Activated T-cell treated with anti-CD3 and anti-CD28 coated beads, Interleukin-2, amount 50 U/mL, for 72 hours (primary cell): ENCODE measurements at places on chromosomes 2 and 18. TPM values are rescaled to one million over a fixed set of nuclear protein-coding genes. Genes with fewer than 3 reads are reported as not detected.

DNA sequence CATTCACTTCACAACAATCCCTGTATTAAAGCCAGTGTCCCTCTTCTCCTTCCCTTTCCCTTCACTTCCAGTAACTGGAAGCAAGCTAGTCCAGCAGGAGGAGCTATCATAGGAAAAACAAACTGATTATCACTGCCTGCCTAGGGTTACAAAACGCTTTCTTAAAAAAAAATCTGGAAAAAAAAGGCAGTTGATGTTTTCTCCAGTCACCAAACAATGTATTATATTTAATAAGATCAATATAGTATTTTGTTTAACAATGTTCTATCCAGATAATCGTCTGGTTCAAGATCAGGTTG is 78.8 kb upstream of the ITGB6 start:
- H3K27me3 ChIP-seq, result no peaks in the 10 kb centered on the region
- no peak overlapping the region for H3K4me3 ChIP-seq
- no peak for DNase-seq
- H3K27ac ChIP-seq, result no peak overlapping the region
- H3K4me1 ChIP-seq, result peaks cover 26% of the 10 kb centered on the region

DNA sequence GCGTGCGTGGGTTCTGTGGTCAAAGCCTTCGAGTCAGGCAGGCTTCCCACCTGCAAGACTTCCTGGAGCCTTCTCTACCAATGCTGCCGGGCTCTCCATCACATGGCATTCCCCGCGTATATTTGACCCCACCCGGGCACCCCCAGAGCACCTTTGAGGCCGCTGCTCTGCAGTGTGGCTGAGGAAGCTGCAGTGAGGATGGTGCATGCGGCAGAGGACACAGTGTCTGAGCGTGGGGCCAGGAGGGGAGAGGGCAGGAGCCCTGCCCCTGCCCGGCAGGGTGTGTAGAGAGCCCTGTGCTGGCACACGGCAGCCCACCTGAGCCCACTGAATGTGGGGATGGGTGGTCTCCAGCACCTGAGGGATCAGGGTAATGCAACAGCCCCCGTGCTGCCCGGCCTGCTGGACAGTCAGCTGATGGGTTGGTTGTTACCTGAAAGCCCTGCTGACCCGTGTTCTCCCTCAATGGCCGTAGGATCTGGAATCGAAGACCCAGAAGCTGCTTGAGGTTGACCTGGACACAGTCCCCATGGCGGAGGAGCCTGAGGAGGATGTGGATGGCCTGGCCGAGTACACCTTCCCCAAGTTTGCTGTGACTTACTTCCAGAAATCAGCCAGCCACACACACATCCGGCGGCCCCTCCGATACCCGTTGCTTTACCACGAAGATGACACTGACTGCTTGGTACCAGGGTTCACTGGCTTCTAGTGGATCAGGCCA is 36.8 kb upstream of the GPR17 start:
- no peak overlapping the region for H3K27ac ChIP-seq
- peaks cover 3% of the 10 kb centered on the region for H3K36me3 ChIP-seq
- DNase-seq, result no peak
- no peak overlapping the region for H3K4me3 ChIP-seq
- no peaks in the 10 kb centered on the region for H3K4me1 ChIP-seq

- H3K4me3 ChIP-seq, result no peak overlapping the region
- no peak overlapping the region for H3K27ac ChIP-seq
- H3K4me1 ChIP-seq, result no peaks in the 10 kb centered on the region
- no peaks in the 10 kb centered on the region for H3K36me3 ChIP-seq
Measured at GRCh38 chr2:78876316-78876688, 149.2 kb upstream of the REG3G start.

GRCh38 chr18:13254971-13255927 is 36.7 kb downstream of the LDLRAD4 start:
- peaks cover 6% of the 10 kb centered on the region for H3K4me1 ChIP-seq
- DNase-seq, result no peak
- H3K27me3 ChIP-seq, result no peaks in the 10 kb centered on the region

DNA sequence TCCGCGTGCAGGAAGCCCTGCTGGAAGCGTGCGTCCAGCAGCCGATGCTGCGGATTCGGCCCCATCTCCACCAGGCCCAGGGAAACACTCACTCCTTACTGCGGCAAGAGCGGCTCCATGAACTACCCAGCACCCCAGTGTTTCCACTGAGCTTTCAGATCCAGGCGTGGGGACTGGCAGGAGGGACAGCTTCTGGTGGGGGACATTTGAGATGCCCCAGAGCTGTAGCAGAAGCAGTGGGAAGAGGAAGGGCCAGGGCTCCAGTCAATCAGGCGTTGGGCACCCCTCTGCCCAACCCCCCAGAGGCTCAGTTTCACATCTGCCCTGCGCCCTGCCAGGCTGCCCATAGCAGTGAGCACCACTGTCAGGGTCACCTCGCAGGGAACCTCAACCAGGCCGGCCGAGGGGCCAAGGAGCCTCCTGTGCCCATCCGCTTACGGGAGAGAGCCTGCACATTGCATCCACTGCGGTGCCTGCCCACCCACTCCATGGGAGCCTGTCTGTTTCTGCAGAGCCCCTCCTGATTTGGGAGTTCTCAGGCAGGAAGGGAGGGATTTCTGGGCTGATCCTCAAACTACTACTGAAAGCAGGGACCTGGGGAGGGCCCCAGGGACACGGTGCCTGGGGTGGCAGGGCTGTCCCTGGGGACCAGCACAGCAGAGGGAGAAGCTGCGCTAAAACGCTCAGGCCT is 4.6 kb downstream of the AGXT start:
- H3K4me1 ChIP-seq, result no peaks in the 10 kb centered on the region
- no peak for DNase-seq

DNA sequence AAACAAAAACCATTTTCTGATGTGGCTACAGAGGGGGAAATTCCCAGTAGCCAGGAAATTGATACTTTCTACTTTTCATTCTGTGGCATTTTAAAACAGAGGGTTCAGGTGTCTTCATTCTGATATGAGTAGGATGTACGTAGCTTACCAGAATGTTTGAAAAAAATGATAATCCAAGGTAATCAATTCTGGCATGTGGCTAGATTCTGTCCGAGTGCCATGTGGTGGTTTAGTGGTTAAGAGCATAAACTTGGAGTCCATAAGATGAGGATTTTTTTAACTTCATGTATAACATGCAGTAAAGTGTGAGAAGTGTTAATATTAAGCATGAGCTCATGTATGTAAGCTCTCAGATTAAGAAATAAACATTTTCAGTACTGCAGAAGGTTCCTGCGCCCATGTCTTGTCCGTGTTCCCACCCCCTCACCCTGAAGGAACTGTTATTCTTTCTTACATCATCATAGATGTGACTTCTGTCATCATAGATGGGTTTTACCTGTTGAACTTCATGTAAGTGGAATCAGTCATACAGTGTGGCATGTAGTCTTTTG is 4.5 kb downstream of the B3GNT2 start:
- peaks cover 18% of the 10 kb centered on the region for H3K36me3 ChIP-seq
- peaks cover 73% of the 10 kb centered on the region for H3K4me1 ChIP-seq
- H3K27me3 ChIP-seq, result no peaks in the 10 kb centered on the region
- DNase-seq, result peak; percentile 34

- DNase-seq, result no peak
- H3K27me3 ChIP-seq, result peaks cover 8% of the 10 kb centered on the region
- no peak overlapping the region for H3K27ac ChIP-seq
- no peaks in the 10 kb centered on the region for H3K36me3 ChIP-seq
Measured at GRCh38 chr2:6531304-6531703, 334.4 kb downstream of the CMPK2 start.

DNA sequence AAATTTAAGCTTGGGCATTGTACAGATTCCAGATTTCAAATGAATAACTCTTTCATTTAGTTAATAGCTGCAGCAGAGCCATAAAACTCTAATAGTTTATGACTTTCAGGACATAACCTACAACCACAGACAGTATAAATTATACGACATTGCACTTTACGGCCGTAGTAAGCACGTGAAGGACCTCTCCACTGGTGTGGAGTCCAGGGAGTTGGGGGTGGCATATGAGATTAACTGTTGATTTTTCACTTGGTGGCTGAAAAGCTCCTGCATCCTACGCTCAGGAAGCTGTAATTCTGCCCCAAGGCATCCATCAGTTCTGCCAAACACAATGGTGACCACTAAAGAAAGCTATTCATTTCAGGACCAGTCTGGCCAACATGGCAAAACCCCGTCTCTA is 376.2 kb downstream of the SOX11 start:
- no peak for DNase-seq
- no peak overlapping the region for H3K27ac ChIP-seq
- H3K4me1 ChIP-seq, result no peaks in the 10 kb centered on the region
- no peak overlapping the region for H3K4me3 ChIP-seq
- no peaks in the 10 kb centered on the region for H3K27me3 ChIP-seq

DNA sequence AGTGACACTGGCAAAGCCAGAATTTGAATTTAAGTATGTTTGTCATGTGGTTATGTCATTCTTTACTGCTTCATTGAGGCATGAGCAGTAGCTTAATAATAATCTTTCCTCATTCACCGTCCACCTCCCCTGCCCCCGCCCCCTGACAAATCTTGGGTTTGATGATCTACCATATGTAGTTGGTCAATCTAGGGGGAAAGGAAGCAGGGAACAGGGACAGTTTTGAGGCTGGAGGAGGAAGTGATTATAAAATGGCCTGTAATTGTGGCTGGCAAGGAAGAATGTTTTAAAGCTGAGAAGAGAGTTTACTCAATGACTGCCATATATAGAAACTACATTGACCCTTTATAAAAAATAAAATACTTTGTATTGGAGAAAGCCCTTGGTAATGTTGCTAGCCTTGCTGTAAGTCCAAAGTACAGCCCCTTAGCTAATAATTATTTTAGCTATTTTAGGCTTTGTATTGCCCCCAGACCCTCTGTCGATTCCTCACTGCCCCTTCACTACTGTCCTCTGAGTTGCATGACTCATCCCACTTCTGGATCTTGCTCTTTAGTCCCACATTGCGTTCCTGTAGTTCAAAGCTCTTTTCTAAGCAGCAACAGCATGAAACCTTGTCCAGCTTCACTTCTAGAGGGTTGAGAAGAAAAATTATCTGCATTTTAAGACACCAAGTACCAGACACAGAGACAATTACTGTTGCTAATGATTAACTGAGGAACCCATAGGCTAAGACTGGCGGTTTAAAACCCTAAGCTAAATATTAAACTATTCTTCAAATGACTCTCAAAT is 38.4 kb downstream of the PELI1 start:
- no peaks in the 10 kb centered on the region for H3K27me3 ChIP-seq
- H3K4me1 ChIP-seq, result peaks cover 77% of the 10 kb centered on the region
- H3K4me3 ChIP-seq, result no peak overlapping the region
- peaks cover 25% of the 10 kb centered on the region for H3K36me3 ChIP-seq

GRCh38 chr18:42480441-42480840 is 525.4 kb downstream of the PIK3C3 start:
- H3K4me1 ChIP-seq, result no peaks in the 10 kb centered on the region
- no peaks in the 10 kb centered on the region for H3K36me3 ChIP-seq
- H3K27ac ChIP-seq, result no peak overlapping the region
- H3K27me3 ChIP-seq, result no peaks in the 10 kb centered on the region
- DNase-seq, result no peak
- no peak overlapping the region for H3K4me3 ChIP-seq

DNA sequence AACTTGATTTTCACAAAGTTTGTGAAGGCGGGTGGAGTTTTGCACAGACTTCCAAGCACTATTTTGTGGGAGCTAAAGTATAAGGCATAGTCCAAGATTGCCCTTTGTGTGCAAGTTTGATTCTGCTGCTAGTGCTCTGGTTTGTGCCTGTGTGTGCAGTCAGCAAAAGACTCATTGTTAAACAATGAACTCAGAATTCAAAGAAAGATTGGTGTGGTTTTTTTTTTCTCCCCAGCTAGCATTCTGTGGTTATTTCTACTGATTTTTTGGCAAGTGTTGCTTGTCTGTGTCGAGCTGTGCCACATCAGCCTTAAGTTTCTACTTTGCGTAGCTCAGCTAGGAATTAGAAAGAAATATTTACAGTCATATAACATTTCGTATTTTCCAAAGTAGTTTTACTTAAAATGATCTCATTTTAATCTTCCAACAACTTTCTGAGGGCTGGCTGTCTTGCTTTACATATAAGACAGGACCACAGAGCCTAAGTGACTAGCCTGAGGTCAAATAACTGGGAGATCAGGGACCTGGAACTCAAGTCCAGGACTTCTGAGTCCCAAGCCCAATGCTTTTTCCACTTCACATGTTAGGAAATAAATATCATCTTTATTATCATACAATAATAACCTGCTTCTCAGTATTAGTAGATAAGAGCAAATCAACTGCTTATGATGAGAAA is 69.8 kb downstream of the BABAM2 start:
- H3K27ac ChIP-seq, result peak overlapping the region; percentile 97
- peaks cover 85% of the 10 kb centered on the region for H3K4me1 ChIP-seq
- H3K27me3 ChIP-seq, result no peaks in the 10 kb centered on the region
- DNase-seq, result peak; percentile 30

KLHL14 gene
- 0.05 TPM for total RNA-seq

ABHD1 gene
- total RNA-seq, result 0.72 TPM

PLCD4 gene
- 0.24 TPM for total RNA-seq

HOXD9 gene
- total RNA-seq, result not detected

LIMS1 gene
- 122 TPM for total RNA-seq

TDRD15 gene
- not detected for total RNA-seq
